AG04450 (cell line): ENCODE measurements at places on chromosomes 6 and 20. TPM values are rescaled to one million over a fixed set of nuclear protein-coding genes. Genes with fewer than 3 reads are reported as not detected.

Gene ANKRD66
- not detected in 2 replicates for polyA plus RNA-seq

Gene PRIM2
- polyA plus RNA-seq: 23.8 and 30.2 TPM in 2 replicates

Gene VSX1
- polyA plus RNA-seq: 0.06 TPM in 1 of 2 replicates, not detected in the other

Gene SLC35D3
- not detected in 2 replicates for polyA plus RNA-seq

Gene MACROD2
- 0.02 TPM in 1 of 2 replicates, not detected in the other for polyA plus RNA-seq
